ENCODE measurements at places on chromosomes 16 and 17. TPM values are rescaled to one million over a fixed set of nuclear protein-coding genes. Genes with fewer than 3 reads are reported as not detected.
A peak's percentile ranks its signal among the peaks of the same experiment; 100 is the strongest.

DNA sequence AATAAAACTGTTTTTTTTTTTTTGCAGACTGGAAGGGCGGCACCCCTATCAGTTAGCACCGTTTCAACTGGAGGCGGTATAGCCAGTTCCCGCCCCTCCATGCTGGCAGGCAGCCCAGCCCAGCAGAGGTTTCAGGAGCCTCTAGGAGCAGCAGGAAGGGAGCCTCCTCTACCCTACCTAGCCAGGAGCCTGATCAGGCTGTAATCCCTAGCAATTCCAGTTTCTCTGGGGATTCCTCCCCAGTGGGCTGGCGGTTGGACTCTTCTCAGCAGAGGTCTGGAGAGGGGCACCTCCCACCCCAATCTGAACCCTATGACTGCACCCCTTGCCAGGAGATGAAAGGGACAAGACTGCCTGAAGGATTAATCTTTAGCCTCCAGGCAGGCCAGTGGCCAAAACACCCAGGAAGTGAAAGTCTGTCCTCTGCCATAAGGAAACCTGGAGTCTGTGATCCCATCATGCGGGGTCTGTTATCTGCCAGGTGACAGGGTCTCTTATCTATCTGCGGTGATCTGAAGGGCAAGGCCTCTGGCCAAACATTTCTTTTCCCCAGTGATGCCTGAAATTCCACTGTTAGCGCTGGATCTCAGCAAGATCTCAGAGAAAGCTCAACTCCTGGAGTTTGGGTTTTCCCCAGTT is 4.9 kb upstream of the CDH1 start:
- DNase-seq: no peak

GRCh38 chr16:52680993-52681392 is 134.1 kb upstream of the TOX3 start:
- DNase-seq: no peak

DNA sequence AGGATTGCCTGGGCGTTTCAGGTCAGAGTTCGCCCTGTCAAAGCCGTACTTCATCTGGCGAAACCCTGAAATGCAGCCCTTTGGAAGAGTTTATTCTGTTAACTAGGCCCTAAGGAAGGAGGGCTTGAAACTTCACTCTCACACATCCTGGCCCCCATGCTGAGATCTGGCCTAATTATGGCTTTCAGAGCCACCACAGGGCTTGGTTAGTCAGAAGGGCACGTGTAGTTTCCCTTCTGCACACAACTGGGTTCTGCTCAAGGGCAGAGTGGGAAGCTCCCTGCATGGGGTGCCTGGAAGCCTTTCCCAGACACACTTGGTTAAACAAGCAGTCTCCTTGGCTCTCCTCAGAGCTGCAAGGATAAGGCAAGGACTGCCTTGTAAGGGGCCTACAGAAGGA is 397.3 kb downstream of the SHISA9 start:
- no peak for DNase-seq

DNA sequence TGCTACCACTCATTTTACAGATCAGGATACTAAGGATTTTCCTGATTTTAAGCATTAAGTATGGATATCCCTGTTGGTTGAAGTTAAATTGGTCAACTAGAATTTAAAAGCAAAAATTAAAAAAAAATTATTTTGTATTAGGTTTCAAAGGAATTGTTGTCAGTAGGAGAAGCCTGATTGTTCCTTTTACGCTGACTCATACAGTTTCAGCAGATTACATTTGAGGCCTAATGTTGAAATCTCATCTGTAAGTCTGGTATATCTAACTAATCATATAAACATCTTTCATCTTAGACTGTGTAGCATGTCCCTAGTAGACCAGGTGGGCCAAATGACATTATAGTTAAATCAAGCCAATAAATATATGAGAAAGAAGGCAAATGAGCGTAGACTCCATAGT is 83.5 kb downstream of the FTO start:
- no peak for DNase-seq

- DNase-seq: peak; percentile 89
These were observed 1.4 kb upstream of the SPHK1 start for GRCh38 chr17:76382803-76383545.

DNA sequence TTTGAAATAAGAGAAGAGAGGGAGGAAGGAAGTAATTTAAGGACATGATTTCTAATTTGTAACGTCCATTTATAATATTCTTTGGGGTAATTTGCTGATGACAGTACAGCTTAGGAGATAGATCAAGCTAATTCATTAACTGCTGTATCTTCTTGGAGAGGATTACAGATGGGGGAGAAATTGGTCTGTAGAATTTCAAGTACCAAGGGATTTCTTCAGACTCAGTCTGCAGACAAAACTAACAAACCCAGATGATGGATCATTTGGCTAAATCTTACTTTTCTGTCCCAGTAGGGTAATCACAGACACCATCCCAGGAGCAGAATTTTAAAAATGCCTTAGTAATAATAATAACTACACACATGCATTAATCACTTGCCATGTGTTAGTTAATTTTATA is 711.8 kb downstream of the KCNJ2 start:
- DNase-seq: no peak

GRCh38 chr17:65886315-65887245 is 305.4 kb downstream of the CEP112 start:
- DNase-seq: no peak

DNA sequence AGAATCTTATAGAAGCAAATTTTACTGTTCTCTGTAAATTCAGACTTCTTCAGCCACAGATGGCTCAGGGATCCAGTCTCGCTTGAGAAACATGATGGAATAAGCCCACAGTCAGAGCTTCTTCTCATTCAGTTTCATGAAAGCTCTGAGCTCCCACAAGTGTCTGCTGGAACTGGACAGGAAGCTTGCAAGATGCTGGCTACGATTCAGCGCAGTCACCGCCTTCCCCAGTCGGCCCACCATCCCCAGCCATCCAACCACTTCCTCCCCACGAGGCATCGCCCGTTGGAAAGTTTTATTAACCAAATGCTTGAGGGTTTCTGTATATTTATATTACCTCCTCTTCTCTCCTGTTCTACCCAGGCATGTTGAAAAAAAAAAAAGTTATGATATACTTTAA is 171.7 kb downstream of the ZFHX3 start:
- DNase-seq: peak; percentile 91

GRCh38 chr17:1467898-1468492 is 12.0 kb upstream of the CRK start:
- DNase-seq: peak; percentile 93

GRCh38 chr17:57045868-57046704 is 39.0 kb upstream of the AKAP1 start:
- peak; percentile 84 for DNase-seq

DNA sequence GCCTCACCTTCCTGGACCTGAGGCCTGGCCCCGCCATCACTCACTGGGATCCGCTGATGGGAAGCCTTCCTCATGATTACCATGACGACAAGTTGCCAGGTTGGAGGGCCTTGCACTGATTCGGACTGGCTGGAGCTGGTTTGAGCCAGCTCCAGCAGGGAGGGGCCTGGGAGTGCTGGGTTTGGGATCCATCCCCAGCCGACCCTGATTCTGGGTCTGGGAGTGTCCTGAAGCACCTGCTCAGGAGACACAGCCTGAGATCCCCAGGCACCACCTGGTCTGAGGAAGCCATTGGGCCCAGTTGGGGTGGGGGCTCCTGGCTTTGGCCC is 5.9 kb upstream of the BAIAP3 start:
- DNase-seq: no peak

GRCh38 chr16:8469102-8469778 is 121.1 kb downstream of the TMEM114 start:
- DNase-seq: no peak

DNA sequence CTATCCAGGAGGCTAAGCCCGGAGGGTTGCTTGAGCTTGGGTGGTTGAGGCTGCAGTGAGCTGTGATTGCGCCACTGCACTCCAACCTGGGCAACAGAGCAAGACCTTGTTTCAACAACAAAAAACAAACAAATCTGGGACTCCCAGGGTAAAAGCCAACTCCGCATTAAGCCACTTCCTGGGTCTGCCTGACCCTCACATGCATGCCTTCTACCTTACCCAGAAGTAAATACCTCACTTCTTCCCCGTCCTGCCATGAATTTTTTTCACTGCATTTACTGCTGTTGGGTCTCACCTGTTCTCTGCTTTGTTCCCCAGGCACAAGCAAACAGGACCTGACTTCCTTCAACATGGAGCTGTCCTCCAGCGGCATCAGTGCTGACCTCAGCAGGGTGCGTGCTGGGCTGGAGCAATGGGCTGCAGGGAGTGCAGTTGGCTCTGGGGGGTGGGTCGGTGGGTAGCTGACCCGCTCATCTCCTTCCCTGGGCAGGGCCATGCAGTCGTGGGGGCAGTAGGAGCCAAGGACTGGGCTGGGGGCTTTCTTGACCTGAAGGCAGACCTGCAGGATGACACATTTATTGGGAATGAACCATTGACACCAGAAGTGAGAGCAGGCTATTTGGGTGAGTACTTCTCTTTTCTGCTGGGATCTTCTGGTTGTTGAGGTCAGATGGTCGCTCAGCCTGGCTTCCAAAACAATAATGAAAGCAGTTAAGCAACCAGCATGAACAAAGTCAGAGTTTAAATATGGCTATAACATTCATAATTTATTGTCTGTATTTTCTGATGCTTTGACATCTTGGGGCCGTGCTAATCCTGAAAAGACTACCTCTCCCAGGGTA is 16.4 kb downstream of the ITGAL start:
- no peak for DNase-seq

DNA sequence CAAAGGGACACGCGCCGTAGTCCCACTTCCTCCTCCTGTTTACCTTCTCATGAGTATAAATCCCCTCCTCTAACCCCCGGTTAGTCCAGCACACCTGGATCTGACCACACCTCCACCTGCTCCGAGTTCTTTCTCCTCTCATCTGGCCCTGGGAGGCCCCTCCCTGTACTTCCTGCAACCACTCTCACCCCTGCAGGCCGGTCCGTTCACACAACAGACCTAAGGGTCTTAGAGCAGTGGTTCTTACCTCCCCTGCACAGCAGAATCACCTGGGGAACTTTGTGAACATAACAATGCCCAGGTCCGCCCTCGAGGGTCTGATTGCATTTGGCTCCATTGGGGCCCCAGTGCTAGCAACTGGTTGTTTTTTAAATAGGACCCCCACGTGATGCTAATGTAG is 24.8 kb downstream of the TMEM114 start:
- no peak for DNase-seq

DNA sequence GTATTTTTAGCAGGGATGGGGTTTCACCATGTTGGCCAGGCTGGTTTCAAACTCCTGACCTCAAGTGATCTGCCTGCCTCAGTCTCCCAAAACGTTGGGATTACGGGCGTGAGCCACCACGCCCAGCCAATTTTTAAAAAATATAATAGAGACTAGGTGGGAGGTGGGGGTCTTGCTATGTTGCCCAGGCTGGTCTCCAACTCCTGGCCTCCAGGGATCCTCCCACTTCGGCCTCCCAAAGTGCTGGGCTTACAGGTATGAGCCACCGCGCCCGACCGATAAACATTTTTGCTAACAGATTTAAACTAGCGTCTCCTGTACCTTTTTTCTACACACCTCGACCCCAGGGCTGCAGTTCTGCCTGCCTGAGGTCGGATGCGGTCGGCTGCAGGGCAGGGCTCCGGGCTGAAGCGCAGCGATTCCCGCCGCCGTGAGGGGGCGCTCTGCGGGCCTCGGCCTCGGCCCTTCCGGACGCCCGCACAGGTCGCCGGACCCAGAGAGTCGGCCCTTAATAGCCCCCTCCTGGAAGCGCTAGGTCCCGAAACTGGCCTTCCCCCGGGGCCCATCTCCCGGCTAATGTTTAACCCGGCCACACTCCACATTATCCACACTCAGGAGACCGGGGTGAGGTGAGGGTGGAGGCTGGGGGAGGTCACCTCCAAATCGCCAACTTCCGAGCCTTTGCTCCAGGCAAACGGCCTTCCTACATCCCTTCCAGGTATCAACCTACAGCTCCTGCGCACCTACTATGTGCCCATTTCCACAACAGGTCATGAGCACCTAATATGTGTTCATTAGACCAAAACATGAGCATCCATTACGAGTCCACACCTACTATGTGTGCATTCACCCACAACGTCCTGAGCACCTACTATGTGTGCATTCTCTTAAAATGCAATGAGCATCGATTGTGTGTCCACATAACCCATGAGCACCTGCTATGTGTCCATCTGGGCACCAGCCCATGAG is 2.0 kb upstream of the GLIS2 start:
- DNase-seq: no peak

GRCh38 chr16:21684199-21684598 is 20.4 kb downstream of the OTOA start:
- DNase-seq: no peak

- DNase-seq: peak; percentile 79
These were observed 372.7 kb downstream of the SLC39A11 start for GRCh38 chr17:72719578-72720493.

DNA sequence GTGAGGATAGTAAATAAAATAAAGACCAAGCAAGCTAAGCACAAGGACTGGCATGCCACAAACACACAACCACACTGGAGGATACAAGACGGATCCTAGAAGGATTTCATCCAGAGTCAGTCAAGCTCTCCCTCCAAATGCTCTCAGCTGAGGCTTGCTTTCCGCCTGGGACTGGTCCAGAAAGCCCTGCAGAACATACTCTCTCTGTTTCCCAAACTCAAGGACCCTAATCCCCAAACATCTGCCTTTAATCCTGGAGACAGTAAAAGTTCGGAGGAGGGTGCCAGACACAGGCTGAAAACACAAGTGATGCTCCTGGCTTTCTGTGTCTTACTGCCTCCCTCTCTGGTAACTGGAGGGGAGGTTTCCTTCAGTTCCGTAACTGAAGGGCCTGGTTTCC is 5.3 kb upstream of the HSD11B2 start:
- no peak for DNase-seq

DNA sequence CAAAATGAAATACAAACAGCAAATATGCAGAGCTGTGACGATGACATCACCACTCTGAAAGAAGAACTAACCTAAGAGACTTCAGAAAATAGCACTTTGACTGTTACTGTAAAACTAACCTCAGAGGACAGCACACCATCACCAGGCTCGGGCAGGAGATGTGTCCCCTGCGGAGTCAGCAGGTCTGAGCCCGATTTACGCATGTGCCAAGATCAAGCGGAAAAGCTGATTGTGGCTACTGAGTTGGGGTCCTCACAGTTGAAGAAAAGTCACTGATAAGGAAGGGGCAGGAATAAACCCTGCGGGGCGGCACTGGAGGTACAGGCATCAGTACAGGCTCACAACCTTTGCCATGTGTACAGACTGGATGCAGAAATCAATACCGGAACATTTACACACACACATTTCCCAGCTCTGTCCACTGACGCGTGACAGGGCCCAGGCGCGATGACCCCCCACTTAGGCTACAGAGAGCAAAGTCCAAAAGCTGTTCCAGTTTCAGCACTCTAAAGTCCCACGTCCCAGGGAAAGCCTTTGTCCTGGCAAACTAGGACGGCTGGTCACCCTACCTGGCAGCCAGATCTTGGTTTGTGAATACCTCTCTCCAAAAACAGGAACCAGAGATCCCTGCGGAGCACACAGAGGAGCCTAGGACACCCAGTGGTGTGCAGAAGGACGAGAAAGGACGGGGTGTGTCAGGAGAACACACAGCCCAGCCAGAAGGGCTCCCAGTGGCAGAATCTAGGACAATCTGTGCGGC is 21.5 kb downstream of the TRAP1 start:
- no peak for DNase-seq

- DNase-seq: no peak
These were observed 50.8 kb downstream of the ZFHX3 start for GRCh38 chr16:72997141-72997542.

PTX4 gene
- total RNA-seq: 0.14 TPM

HS3ST3A1 gene
- total RNA-seq: 0.24 TPM

PDIA2 gene
- 0.88 TPM for total RNA-seq

MRPL12 gene
- total RNA-seq: 36.8 TPM

ACSM5 gene
- 3.0 TPM for total RNA-seq

CLDN7 gene
- total RNA-seq: 4.4 TPM

HASPIN gene
- 0.24 TPM for total RNA-seq

ZNF500 gene
- total RNA-seq: 7.9 TPM

CBX8 gene
- total RNA-seq: 4.4 TPM

RNF222 gene
- total RNA-seq: not detected

KRT40 gene
- total RNA-seq: not detected

LITAFD gene
- not detected for total RNA-seq

PIPOX gene
- total RNA-seq: 1.2 TPM

Measured in posterior vena cava (tissue), 2 donors.